ENCODE measurements at places on chromosomes 16 and 17.

DNA sequence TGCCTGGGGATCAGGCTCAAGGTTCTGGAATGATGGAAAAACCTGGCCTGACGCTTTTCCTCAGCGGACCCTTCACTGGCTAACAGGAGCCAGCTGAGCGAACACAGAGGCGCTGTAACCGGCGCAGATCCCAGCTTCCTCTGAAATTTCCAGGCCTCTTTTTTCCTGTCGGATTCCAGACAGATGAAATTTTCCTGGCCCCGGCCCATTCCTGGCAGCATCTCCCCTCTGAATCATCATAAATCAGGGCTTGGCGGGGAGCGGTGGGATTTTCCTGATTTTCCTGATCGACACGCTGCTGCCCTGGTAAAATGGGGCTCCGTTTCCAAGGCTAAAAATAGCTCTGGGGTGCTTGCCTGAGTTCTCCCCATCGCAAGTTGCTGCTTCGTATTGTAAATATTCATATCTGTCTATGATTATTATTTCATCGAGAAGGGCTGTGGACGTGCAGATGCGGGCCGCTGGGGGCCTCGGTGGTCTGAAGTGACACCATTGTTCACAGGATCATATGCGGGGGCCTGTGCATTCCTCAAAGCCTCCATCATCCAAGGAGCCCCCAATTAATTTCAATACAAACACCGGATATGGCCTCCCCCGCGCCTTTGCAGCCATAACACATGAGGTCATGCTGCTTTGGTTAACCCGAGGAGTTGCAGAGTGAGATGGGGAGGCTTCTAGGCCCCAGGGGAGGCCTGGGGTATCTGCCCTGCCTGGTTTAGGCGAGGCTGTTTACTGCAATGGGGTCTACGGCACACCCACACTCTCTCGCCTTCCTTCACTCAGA, 45.8 kb upstream of the ETV4 start:
- DNase-seq: peak; percentile 93

DNA sequence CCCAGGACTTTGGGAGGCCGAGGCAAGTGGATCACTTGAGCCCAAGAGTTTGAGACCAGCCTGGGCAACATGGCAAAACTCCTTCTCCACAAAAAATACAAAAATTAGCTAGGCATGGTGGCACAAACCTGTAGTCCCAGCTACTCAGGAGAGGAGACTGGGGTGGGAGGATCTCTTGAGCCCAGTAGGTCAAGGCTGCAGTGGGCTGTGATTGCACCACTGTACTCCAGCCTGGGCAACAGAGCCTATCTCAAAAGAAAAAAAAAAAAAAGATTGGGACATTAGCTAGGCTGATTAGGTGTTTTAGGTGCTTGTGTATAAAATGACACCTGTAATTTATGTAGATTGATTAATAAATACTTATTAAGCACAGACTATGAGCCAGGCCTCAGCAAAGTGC, 10.1 kb downstream of the GFOD2 start:
- DNase-seq: no peak

GRCh38 chr17:42781639-42782165, 1.3 kb downstream of the WNK4 start:
- no peak for DNase-seq

- no peak for DNase-seq
Observed at GRCh38 chr16:83851473-83851872, 43.7 kb downstream of the HSBP1 start.

- DNase-seq: no peak
Observed at GRCh38 chr16:1645914-1646525, 32.1 kb upstream of the JPT2 start.

- no peak for DNase-seq
Observed at GRCh38 chr16:21101631-21102420, 48.8 kb downstream of the DNAH3 start.

DNA sequence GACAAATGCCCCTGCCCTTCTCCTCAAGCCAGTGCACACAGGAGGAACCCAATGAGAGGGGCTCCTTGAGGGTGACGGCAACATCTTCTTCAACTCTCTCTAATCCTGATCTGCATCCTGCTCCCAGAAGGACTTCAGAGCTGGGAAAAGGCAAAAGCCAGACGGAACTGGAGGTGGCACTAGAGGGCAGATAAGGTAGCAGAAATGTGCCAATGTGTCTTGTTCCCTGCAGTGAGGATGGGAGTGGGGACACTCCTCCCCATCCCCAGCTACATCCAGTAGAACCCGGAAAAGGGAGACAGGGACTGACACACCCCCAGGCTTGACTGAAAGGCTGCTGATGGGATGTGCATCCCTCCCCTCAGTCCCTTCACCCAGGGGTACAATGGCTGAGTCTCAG, 28.5 kb downstream of the SRCIN1 start:
- DNase-seq: no peak

DNA sequence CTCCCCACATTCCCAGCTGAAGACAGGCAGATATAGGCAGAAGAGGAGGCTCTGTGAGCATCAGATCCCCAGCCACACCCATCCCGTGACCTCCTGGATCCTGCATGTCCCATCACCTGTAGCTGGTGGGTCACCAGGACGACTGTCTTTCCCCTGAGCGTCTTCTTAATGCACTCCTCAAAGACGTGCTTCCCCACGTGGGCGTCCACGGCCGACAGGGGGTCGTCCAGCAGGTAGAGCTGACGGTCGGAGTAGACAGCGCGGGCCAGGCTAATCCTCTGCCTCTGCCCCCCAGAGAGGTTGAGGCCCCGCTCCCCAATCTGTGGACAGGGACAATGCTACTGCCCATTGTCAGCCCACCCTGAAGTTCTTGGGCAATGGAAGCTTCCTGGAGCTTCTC, 40.5 kb downstream of the ABCC12 start:
- DNase-seq: no peak

DNA sequence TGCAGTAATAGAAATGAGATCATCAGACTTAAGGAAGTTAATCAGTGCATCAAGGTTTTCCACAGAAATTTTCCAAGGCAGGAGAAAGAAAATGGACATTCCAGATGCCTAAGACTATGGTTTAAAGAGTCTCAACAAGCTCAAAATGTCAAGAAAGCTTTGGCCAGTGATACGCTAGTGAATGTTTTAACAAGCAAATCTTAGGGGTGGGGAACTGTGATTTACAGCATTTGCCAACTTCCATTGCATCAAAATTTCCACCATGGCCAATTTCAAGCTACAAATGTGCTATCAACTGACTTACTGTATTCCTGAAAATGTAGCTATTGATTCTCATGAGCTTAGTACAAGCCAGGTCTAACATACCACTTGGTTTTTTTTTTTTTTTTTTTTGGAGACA, 82.4 kb upstream of the CLEC3A start:
- peak; percentile 64 for DNase-seq

GRCh38 chr16:65283181-65283651, 161.4 kb upstream of the CDH11 start:
- DNase-seq: no peak

DNA sequence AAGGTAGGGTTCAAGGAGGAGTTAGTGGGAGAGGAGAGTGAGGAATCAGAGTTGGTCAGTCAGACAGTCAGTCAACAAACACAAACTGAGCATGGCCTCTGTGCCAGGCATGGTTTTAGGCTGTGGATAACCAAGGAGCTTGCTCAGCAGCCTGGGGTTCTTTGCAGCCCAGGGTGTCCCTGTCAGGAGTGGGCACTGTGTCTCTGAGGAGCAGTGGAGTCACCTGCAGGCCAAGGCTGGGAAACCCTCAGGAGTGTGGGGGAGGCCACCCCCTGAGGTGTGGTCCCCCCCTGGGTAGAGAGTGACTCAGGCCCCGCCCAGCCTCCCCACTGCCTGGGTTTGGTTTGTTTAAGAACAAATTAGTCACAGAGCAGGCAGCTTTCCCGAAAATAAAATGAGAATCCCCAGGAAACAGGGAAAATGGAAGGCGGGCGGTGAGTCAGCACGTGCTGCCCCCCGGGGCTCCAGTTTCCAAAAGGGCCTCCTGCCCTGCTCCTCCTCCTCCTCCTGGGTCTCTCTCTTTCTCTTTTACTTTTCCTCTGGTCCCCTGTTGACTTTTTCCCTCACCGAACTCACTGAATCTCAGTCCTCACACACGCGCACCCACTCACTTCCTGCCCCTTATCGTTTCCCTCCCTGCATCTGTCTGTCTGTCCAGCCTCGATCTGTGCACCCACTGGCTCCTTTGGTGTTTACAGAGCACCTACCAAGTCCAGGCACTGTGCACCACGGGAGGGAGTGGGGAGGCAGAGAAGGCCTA, 44.3 kb downstream of the SOCS3 start:
- DNase-seq: peak; percentile 87

DNA sequence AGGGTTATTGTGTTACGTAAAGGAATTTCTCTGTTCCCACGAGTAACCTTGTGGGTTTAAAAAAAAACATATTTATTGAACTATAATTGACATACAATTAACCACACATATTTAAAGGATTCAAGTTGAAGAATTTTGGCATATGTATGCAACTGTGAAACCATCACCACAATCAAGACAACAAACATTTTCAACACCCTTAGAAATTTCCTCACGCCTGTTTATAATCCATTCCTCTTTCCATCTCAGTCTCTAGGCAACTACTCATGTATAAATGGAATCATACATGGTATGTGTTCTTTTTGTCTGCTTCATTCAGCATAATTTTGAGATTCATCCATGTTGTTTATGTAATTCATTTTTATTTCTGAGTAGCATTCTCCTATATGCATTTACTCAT, 104.0 kb downstream of the MRTFB start:
- DNase-seq: no peak

- DNase-seq: no peak
Observed at GRCh38 chr16:80993307-80993706, 13.4 kb downstream of the CMC2 start.

GRCh38 chr17:58728798-58729197, 26.9 kb upstream of the PPM1E start:
- DNase-seq: no peak

DNA sequence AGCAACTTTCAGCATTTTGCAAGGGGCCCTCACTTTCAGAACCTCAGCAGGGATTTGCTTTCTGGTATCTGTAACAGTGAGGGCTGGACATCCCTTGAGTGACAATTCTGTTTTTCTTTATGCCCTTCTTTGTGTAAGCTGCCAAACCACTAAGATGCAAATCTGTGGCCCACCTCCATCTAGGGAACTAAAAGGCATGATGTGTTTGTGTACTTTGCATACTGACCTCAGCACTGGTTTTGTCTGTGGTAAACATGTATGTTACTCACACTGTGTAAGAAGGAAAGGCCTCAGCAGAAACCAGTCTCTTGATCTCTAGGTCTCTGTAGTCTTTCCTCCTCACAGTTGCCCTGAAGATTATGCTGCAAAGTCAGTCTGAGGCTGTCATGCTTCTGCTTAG, 396.6 kb upstream of the DYNLRB2 start:
- DNase-seq: no peak

DNA sequence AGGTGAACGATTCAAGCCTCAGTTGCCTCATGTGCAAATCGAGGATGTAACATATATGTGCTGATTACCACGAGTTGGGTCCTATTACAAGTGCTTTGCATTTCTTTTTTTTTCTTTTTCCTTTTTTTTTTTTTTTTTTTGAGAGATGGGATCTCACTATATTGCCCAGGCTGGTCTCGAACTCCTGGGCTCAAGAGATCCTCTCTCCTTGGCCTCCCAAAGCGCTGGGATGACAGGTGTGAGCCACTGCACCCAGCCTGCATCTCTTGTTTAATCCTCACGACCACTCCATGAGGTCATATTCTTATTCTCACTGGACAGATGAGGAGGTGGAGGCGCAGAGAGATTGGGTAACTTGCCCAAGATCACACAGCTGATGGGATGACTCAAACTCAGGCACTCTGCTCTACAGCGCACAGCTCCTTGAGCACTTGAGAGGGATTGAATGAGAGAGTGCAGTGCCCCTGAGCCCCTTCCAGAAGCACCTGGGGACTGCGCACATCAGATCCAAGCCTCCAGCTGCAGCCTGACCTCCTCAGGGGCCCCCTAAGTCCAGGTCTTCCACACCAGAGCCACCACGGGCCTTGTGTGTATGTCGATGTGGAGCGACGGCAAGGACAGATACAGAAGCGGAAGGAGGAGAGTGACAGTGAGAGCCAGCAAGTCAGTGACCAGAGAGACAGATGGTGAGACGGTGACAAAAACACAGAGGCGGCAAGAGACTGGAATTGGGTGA, 4.9 kb downstream of the STX1B start:
- DNase-seq: no peak

DNA sequence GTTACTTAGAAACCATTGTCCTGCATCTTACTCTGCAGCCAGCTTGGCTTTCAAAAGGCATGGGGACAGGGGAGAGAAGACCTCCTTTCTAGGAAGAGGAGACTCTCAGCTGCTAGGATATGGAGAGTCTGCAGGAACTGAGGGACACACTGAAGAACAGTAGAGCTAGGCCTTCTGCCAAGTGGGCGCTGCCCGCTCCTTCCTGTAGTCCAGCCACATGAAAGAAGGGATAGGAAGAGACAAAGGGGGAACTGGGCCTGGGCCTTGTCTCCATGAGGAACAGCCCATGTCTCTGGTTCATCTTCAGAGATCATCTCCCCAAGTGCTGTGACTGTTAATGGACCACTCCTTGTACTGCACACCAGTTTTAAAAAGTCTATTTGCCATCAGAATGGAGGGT, 78.4 kb downstream of the SYCE1L start:
- no peak for DNase-seq

- DNase-seq: no peak
Observed at GRCh38 chr17:5826384-5826783, 242.1 kb upstream of the NLRP1 start.

DNA sequence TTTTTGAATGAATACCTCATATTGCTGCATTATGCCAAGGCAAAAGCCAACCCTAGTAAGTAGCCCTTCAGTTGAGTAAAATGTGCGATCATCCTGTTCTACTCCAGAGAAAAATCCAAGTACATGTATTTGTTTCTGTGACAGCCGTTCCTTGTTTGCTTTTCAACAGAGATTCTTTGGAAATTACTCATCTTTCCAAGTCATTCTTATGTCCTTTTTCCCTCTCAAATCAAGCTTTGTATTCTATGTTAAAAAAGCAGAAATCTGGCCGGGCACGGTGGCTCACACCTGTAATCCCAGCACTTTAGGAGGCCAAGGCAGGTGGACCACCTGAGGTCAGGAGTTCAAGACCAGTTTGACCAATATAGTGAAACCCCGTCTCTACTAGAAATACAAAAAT, 112.9 kb upstream of the HAS3 start:
- no peak for DNase-seq

DNA sequence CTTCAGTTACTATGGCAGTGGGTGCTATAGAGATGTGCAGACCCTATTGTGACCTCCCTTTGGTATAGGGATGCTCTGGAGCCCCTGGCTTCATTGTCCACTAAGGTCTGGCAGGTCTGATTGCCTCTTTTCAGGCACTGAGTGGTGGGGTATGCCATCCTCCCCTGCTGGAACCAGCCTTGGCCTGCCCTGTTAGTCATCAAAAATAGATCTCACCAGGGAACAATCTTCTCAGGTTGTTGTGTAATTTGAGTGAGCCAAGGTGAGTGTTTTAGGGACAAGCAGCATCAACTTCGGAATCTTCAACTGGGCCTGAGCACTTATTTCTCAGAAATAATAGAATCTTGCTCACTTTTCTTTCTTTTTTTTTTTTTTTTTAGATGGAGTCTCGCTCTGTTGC, 19.6 kb downstream of the HMOX2 start:
- no peak for DNase-seq

GRCh38 chr17:39634384-39634871, 2.5 kb upstream of the STARD3 start:
- DNase-seq: no peak

- no peak for DNase-seq
Observed at GRCh38 chr17:42784409-42784808, 4.0 kb downstream of the WNK4 start.

- peak; percentile 72 for DNase-seq
Observed at GRCh38 chr17:61617330-61617729, 26.3 kb upstream of the NACA2 start.

Data from right hindlimb (tissue), 1 donor.